ENCODE measurements at places on chromosomes 13 and 19.

- no peak for DNase-seq
Measured at GRCh38 chr19:21603431-21604231, 98.2 kb downstream of the ZNF429 start.

DNA sequence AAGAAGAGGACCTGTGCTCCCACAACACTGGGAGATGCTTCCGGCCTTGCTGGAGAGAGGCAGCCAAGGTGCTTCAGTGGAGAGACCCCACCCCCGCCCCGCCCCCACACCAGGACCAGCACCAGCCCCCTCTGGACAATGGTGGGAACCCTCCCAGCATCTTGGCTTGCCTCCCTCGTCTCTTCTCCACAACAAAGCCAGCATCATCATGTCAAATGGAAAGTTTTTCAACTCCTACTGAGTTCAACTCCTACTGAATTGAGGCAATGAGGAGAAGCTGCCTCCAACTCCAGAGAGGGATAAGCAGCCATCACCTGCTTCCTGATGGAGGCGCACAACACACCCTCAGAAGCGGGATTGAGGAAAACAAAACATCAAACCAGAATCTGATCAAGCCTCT lies 12.8 kb downstream of the DEDD2 start:
- DNase-seq = no peak

GRCh38 chr13:103618151-103618550 lies 551.9 kb upstream of the SLC10A2 start:
- no peak for DNase-seq

DNA sequence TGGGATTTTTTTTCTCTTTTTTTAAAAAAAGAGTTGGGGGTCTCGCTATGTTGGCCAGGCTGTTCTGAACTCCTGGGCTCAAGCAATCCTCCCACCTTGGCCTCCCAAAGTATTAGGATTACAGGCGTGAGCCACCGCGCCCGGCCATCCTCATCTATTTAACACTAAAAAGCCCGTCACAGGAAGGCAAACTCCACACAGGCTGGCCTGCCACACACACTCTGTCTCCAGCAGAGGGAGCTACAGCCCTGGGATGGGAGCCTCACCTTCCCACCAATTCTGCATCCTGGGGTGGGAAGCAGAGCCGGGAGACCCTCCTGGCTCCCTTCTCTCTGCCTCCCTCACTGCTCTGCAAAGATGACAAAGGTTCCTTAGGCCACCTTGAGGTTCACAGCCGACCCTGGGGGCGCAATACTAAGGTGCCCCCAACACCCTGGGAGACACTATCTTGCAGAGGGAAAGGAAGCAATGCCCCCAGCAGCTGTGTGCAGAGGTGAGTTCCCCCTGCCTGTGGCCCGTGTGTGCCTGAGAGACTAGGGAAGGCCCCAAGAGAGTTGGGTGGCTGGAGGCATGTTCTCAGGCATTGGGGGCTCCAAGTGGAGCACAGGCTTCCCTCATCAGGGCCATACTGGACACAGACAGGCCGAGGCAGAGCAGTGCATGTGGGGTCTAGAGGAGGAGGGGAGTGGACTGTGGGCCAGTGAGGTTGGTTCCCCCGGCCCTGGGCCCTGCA lies 27.4 kb upstream of the TIMM44 start:
- no peak for DNase-seq

- no peak for DNase-seq
Measured at GRCh38 chr19:21590867-21591266, 85.5 kb downstream of the ZNF429 start.

DNA sequence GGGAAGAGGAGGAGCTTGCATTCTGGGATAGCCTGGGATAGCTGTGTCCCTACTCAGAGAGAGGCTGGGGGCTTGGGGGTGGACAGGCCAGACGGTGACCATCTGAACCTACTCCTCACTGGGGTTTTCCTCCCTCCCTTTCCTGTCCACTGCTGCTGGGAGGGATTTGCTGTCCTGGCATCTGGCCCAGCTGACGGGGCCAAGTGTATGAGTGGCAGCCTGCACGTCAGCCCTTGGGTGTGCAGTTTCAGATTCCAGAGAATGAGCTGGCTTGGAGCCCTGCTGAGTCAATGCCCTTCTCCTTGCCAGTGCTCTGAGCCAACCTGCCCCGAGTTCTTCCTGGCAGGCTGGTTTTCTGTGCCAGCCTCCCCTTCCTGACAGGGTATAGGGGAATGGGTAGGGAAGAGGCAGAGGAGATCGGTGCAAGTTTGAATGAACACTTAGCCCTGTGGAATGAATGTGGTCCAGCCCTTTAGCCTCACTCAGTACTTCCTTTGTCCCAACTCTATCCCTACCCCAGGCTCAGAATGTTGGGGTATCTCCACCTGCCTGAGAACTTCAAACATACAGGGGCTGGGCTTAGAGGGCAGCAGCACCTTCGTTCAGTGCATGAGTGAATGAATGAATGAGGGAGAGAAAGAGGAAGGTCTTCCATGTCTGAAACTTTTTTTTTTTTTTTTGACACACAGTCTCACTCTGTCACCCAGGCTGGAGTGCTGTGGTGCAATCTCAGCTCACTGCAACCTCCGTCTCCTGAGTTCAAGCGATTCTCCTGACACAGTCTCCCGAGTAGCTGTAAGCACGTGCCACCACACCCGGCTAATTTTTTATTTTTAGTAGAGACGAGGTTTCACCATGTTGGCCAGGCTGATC lies 1.8 kb upstream of the ANGPTL4 start:
- peak; percentile 85 for DNase-seq

DNA sequence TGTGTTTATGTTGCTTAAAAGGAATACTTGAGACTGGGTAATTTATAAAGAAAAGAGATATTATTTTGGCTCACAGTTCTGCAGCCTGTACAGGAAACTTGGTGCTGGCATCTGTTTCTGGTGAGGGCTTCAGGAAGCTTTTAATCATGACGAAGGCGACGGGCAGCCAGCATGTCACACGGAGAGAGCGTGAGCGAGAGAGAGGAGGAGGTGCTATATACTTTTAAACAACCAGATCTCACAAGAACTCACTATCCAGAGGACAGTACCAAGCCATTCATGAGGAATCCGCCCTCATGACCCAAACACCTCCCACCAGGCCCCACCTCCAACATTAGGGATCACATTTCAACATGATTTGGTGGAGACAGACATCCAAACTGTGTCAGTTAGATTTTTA lies 163.4 kb upstream of the TSC22D1 start:
- DNase-seq = no peak

GRCh38 chr13:98467263-98467985 lies 109.5 kb downstream of the STK24 start:
- no peak for DNase-seq

GRCh38 chr13:34506796-34507195 lies 435.3 kb upstream of the NBEA start:
- no peak for DNase-seq

DNA sequence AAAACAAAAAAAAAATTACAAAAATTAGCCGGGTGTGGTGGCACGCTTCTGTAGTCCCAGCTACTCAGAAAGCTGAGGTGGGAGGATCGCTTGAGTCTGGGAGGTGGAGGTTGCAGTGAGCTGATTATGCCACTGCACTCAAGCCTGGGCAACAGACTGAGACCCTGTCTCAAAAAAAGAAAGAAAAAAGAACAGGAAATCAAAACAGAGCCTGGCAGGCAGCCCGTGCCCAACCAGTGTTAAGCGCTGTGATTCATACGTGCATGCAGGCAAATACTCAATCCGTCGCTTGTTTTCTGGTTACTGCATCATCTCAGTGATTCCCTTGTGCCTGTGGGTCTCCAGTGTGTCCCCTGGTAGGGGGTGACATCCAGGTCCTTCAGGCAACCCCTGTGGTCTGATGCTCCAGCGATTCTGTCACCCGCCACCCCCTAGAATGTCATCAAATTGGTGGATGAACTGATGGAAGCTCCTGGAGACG lies 18.1 kb downstream of the DDX39A start:
- no peak for DNase-seq

DNA sequence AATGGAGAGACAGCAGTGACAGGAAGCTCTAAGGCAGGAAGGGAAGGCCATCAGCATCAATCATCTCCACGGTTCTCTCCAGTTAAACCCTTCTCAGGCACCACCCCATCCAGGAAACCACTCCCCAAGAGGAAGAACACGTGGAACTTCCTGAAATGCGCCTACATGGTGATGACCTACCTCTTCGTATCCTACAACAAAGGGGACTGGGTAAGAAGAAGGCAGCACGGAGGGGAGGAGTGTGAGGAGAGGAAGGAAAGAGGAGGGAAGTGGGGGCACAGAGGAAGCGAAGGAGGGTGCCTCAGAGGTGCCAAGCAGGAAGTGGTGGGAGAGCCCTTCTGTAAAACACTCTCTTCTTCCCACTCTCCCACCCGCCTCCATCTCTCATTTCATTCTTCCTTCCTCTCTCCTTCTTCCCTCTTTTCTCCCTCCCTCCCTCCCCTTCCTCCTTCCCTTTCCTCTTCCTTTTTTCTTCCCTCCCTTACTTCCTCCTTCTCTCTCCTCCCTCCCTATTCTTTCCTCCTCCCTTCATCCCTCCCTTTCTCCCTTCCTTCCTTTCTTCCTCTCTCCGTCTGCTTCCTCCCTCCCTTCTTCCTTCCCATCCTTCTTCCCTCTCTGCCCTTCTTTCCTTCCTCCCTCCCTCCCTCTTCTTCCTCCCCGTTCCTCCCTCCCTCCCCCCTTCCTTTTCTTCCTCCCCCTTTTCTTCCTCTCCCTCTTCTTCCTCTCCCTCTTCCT lies 12.6 kb downstream of the ZSCAN5A start:
- DNase-seq = no peak

GRCh38 chr13:22081430-22081829 lies 410.6 kb downstream of the FGF9 start:
- no peak for DNase-seq

DNA sequence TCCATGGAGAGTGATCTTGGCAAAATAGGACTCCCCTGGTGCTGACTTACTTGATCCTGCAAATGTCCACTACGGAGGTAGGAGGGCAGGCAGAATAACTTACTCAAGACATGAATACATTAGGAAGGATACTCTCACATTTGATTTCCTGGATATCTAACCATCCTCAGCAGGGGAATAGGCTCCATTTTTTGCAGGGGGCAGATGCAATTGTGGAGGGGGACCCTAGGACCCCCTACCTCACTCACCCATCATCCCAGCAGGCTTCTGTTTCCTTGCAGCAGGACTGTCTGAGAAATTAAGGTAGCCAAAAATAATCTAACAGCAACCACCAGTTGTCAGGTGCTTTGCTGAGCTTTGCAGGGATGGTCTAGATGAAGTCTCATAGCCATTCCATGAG lies 482.0 kb downstream of the ZNF536 start:
- no peak for DNase-seq

DNA sequence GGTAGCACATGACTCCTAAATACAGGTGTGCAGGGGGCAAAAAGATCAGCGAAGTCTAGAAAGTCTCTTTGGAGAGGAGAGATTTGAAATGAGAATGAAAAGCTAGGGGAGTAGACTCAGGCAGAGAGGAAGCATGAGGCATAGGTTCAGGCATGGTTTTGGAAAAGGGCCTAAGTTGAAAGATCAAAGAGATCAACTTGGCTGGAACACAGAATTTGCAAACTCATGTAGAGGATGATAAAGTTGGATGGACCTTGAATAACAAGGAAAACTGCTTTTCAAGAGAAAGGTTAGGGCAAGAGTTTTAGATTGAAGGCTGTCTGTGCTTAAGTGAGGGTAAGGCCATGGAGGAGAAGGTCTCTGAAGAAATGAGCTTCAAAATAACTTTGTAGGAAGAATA lies 47.4 kb upstream of the UBAC2 start:
- no peak for DNase-seq

- DNase-seq = no peak
Measured at GRCh38 chr19:19305696-19306095, 14.6 kb downstream of the SUGP1 start.

DNA sequence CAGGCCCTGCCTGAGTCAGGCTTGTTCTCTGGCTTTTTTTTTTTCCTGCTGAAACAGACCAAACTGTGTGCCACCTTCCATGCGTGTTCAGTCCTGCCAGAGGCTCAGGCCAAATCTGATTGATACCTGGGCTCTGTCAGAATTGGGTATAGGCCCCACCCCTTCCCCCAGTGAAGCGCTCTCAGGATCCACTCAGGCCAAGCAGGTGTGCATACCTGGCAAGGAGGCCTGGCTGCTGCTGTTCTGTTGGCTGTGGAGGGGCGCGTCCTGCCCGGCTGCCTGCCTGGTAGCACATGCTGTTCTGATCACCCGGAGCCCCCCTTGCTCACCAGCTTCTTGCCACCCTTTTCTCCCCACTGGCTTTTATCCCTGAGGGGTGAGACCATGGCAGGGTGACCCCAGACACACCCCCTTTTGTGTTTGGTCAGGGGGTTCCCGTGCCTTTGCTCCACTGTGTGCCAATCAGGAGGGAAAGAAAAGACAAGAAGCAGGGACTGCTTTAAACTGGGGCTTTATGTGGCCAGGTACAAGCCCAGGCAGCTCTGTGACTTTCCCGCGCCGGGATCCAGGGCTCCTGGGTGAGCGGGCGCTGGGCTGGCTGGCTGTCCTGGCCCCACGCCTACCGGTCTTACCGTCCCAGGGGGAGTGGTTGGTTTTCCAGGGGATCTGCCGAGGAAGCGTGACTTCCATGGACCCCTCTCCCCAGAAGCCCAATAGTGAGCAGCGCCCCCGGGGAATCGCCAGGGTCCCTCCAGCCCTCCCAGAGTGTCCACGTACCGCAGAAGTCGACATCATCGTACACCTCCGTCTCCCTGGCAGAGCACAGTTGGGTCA lies 12.7 kb downstream of the PRAM1 start:
- no peak for DNase-seq

DNA sequence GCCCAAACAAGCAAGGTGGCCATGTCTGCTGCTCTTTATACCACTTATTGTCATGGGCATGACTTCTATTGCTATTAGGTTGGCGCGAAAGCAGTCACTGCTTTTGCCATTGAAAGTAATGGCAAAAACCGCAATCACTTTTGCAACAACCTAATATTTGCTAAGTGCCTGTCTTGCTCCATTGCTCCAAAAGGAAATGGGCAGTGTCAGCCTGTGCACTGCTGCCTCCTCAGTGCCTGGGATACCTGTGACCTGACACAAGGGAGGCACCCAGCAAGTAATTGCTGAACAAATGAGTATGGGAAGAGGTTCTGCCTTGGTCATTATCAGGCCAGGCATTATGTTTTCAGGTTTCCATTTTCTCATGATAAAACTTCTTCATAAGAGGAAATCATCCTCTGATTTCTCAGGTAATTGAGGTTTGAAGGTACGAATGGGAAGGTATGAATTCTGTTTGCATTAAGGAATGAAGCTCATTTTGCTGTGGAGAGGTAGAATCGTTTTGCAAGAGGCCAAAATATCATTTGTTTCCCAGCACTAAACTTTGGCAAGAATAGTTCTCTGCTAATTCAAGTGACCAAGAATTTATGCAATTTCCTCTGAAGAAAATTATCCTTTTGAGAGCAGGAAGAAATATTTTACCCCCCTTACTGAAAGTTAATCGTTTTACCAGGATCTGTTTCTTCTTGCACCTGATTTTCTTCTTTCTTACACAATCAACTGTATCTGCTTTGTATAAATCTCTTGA lies 128.4 kb upstream of the SPRY2 start:
- DNase-seq = peak; percentile 60

DNA sequence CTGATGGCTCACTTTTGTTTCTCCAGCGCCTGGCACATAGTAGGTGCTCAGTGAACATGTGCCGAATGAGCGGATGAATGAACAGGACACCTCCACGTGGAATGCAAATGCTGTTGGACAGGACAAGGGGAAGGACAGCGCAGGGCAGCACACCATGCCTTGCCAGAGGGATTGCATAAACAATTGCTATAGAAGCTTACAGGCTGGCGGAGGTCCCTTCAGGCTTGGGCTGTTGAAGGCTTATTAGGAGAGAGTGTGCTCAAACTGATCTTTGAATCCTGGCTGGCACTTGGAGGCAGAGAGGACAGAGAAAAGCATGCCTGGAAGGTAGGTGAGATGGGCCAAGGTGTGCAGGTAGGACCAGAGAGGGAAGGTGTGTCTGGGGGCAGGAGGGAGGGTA lies 35.9 kb upstream of the ZNF536 start:
- no peak for DNase-seq

- no peak for DNase-seq
Measured at GRCh38 chr13:46170687-46171086, 11.3 kb downstream of the LCP1 start.
